ENCODE measurements at places on chromosomes 6 and 20. TPM values are rescaled to one million over a fixed set of nuclear protein-coding genes. Genes with fewer than 3 reads are reported as not detected.
A peak's percentile ranks its signal among the peaks of the same experiment; 100 is the strongest.

DNA sequence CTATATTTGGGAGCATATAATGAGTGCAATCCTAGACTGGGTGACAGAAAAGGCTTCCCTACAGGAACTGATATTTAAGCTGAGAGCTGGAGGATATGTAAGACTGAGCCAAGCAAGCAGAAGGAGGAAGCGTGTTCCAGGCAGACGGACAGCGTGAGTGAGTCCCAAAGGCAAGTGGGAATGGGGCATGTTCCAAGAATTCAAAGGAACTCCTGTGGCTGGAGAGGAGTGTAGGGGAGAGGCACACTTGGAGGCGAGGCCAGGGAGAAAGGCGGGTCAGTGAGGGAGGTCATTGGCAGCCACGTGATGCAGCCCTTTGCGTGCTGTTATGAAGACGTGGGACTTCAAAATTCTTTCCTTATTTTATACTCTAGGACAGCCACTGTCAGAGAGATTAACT is 27.9 kb upstream of the SGK1 start:
- DNase-seq, result no peak

- peak; percentile 53 for DNase-seq
Observed at GRCh38 chr6:31197559-31198305, 27.2 kb upstream of the POU5F1 start.

DNA sequence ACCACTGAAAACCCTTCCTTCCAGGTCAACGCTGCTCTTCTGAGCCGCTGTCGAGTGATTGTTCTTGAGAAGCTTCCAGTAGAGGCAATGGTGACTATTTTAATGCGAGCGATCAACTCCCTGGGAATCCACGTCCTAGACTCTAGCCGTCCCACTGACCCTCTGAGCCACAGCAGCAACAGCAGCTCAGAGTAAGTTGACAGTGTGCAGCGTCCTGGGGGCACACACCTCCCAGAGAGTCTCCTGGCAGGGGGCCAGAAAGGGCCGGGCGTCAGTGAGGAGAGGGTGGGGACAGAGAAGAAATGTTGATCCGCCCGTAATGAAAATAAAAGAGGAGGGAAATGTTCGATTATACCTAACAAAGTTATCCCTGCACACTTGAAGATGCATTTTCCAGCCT is 5.0 kb downstream of the WRNIP1 start:
- DNase-seq, result no peak

GRCh38 chr6:27129095-27129815 is 118.2 kb upstream of the PRSS16 start:
- no peak for DNase-seq

GRCh38 chr6:83185096-83185495 is 8.0 kb downstream of the PGM3 start:
- DNase-seq, result no peak

- DNase-seq, result no peak
Observed at GRCh38 chr6:157253699-157254098, 69.6 kb downstream of the TMEM242 start.

DNA sequence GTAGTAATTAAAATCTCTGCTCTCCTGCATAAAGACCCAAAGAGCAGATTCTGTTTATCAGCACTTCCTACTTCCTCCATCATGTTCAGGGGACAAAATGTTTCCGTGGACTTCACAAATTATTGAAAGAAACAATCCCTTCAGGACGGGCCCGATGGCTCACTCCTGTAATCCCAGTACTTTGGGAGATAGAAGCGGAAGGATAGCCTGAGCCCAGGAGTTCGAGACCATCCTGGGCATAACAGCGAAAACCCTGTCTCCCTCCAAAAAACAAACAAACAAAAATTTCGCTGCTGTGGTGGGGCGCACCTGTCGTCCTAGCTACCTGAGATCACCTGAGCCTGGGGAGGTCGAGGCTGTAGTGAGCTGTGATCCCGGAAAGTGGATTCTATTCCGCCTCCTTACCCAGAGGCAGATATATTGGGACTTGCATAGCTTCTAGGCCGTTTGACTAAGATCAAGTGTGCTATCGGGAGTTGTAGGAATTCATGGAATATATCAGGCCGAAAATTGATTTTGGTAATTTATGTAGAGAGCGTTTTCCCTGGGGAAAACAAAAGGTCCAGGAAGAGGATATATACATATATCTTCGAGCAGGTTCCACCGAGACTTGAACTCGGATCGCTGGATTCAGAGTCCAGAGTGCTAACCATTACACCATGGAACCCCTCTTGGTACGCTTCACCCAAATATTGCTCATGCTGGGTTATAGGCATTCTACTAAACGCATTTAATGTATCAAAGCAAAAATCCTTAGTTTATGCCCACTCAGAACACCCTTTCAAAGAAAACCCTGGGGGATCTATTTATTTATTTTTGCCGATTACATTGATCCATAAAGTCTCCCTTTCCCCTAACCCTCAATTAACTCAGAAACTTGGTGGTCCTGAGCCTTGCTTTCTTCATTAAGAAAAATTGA is 74.5 kb upstream of the ZNF184 start:
- DNase-seq, result no peak

DNA sequence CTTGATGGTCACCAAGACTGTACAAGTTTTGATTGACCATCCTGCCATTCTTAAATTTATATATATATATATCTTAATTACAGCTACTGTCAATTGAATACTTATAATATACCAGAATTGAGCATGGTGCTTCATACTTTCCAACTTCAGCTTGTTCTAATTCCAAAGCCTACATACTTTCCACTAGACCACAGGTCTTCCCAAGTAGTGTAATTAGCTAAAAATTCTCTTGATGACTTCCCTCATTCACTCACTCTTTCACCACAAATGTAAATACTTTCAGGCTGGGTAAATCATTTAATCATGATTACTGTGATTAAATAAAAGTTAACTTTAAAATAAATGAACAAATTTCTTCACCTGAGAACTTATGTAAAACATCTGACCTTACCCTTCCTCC is 3.4 kb downstream of the ASF1A start:
- no peak for DNase-seq

DNA sequence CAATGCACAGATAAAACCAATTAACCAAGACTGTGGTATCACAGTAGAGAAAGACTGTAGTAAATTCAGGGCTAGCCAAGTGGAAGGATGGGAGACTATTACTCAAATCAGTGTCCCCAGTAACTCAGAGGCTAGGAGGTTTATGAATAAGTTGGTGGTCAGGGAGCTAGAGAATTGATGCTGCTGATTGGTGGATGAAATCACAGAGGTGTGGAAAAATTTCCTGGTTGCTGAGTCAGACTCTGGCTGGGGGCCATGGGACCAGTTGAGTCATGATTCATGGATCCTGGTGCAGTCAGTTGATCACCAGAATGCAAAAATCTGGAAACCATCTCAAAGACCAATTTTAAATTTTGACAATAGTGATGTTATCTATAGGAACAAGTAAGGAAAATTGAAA is 555.9 kb downstream of the C6orf118 start:
- no peak for DNase-seq

DNA sequence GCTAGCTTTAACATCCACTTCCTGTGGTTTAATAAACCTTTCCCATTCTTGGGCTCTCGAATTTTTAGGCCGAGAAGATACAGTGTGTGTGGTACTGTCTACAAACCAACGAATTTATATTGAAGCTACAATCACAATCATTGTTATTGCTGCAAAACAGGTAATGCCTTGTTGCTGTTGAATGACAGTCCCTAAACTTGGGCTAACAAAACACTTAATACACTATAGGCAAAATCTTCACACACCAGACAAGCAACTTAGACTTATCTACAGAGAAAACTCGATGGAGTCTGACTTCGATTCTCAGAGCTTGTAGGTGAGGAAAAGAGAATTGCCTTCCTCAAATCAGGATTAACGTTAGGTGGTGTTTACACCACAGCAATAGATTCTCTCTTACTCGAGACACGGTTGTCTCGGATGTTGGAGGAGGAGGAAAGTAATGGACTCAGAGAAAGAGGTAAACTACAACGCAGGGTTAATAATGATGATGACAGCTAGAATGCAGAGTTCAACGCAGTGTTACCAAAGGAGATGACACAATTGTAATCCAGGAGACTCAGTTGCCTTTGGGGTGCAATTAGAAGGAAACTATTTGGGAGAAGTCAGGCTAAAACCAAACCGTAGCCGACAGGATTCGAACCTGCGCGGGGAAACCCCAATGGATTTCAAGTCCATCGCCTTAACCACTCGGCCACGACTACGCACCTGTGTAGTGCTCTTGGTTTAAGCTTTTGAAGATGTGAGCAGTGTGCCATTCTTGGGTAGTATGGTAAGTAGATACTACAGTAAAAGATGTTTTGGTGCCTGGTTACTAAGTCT is 32.5 kb upstream of the ZNF184 start:
- peak; percentile 98 for DNase-seq

DNA sequence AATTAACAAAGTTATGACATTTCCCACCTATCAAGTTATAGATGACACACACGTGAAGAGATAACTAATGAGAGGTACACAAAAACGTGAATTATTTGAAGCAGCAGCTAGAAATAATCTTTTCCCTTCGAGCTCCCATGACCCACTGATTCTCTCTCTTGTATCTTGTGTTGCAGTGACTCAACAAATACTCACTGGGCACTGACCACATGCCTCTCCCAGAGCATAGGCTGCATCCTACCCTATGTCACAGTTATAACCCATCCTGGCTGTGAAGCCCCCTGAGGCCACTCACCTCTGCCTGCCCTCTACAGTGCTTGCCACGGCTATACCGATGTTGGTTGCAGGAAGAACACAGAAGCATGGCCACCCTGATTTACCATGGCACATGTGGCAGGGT is 91.8 kb downstream of the INSM1 start:
- no peak for DNase-seq

- DNase-seq, result no peak
Observed at GRCh38 chr20:20079102-20079784, 26.9 kb downstream of the CFAP61 start.

DNA sequence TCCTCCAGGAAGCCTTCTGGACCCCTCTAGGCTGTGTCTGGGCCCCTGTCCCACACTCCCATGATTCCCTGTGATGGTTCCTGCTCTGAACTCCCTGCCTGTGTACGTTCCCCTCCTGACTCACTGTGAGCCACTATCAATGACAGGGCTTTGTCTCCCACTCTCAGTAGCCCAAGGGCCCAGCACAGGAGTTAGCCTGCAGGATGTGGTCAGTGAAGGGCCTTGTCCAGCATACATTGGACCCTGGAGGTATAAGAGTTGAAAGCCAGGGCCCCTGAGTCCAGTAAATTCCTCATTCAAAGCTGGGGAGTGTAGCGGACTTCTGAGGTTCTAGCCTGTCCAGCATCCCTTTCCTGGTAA is 19.0 kb downstream of the ZBP1 start:
- no peak for DNase-seq

GRCh38 chr6:40666530-40666929 is 79.4 kb upstream of the LRFN2 start:
- DNase-seq, result no peak

GRCh38 chr6:44085219-44085618 is 42.0 kb downstream of the MRPL14 start:
- no peak for DNase-seq

DNA sequence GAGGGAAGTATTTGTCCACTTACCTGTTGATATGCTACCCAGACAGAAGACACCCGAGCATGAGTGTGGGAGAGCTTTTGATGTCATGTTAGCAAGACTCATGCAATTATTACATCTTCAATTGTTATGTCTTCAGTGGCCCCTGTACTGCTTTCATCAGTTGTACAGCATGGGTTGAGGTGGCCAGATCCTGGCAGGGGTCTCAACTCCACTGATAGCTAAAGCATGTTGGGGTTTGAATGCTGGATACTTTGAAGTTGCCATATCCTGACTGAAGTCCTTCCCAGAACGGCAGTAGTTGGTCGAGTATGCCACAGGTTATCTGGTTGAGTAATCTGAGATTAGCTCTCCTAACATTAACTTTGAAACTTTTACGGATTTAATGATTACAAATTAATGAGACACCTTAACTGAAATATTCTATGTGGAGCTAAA is 46.7 kb downstream of the LRRN4 start:
- DNase-seq, result no peak

DNA sequence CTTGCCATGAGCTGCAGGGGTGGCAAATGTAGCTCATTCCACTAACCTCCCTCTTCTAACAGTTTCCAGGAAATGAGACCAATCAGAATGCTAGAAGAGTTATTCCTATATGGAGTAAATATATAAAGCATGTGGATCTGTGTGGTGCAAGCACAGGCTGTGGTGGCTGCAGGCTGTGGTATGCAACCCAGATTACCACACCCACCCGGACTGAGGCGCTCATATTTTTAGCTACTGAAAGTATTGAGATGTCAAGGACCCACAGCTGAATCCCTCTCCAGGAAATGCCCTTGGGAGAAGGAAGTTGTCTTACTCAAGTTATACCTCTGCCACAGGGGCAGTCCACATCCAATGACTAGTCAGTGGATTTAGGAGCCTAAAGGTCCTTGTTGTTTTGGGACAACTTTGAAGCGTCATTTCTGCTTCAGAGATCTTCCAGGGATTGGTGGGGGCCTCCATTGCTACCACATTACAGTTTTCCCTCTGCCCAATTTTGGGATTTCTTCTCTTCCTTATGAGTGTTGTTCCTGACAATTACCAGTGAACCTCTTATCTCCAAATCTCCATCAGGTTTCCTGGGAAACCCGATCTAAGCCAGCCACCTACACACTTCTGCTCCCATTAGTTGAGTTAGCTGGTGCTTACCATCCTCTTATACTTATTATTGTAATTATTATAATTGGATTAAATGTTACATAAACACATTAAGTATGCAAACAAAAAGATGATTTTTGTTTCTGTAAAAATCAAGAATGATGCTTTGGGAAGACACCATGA is 12.1 kb upstream of the REPS1 start:
- no peak for DNase-seq

DNA sequence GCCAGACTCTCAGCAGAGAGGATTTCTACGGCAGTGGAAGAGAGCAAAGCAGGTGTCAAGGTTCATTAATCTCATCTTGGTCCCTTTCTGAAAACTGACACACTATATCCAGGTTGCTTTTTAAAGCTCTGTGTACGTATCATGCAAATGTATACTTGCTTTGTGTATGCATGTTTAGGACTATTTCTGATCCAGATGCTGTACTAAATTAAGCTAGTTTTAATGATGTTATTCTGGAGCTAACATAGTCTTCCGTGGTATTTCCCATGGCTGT is 59.2 kb upstream of the SNX9 start:
- DNase-seq, result peak; percentile 38

DNA sequence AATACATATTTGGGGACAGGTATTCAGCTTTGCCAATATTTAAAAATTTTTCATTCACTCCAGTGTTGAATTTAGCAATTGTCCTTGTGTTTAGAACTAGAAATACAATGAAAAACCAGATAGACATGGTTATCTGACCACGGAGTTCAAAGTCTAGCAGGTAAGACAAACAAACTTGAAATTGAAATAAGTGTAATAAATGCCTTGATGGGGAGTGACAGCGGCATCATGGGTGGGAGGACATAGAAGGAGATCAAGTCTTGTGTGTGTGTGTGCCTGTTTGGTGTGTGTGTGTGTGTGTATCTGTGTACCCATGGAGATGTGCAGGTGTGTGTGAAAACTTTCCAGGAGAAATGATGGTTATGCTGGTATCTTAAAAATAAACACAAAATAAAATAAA is 750.0 kb upstream of the CITED2 start:
- no peak for DNase-seq

The RSPH9 gene
- 0.28 TPM for total RNA-seq

The RHAG gene
- total RNA-seq, result 0.23 TPM

The CMTR1 gene
- 37.7 TPM for total RNA-seq

The ESR1 gene
- 0.03 TPM for total RNA-seq

The TTLL9 gene
- 2.1 TPM for total RNA-seq

The LAMA5 gene
- total RNA-seq, result 497 TPM

The MOG gene
- not detected for total RNA-seq

The PDE7B gene
- total RNA-seq, result 0.03 TPM

The NTSR1 gene
- total RNA-seq, result 44.1 TPM
